ENCODE measurements at places on chromosomes 1 and 21. TPM values are rescaled to one million over a fixed set of nuclear protein-coding genes. Genes with fewer than 3 reads are reported as not detected.
A peak's percentile ranks its signal among the peaks of the same experiment; 100 is the strongest.

DNA sequence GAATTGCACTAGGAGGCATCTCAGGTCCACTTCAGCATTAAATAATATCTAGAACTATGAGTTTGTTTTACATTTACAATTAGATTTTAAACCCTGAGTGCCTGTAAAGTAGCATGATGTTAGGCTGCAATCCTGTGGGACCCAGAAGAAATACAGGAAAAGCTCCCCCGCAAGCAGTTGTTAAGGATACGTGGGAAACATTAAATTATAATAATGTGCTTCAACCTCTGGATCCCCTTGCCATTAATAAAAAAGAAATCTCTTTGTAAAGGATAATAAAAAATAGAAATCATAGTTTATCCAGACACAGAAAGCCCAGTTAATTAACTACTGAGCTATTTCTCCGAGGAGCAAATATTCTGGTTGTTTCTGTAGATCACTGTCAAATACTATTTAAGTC is 106.0 kb downstream of the PCNX2 start:
- no peak for DNase-seq

GRCh38 chr1:39653546-39654031 is 14.1 kb upstream of the HEYL start:
- DNase-seq, result peak; percentile 85

- DNase-seq, result no peak
Measured at GRCh38 chr1:27662261-27662660, 9.7 kb downstream of the IFI6 start.

- no peak for DNase-seq
Measured at GRCh38 chr1:24973315-24973714, 43.2 kb upstream of the RUNX3 start.

DNA sequence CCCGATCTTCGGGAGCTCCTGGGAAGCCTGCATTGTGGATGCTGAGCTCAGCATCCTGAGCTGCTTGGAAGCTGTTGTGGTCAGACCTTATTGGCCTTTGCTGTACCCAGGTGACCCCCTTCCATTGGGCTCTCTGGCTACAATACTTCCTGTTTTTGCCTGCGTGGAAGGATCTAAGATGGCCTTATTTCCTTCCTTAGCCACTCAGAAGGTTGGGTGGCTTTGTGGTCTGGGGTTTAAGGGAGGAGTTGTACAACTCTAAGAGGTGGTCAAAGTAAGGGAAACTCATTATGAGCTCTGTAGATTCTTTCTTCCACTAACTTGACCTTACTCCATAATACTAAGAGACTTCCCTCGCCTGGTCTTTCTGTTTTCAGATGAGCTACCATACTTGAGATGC is 17.7 kb downstream of the PFKFB2 start:
- DNase-seq, result no peak

DNA sequence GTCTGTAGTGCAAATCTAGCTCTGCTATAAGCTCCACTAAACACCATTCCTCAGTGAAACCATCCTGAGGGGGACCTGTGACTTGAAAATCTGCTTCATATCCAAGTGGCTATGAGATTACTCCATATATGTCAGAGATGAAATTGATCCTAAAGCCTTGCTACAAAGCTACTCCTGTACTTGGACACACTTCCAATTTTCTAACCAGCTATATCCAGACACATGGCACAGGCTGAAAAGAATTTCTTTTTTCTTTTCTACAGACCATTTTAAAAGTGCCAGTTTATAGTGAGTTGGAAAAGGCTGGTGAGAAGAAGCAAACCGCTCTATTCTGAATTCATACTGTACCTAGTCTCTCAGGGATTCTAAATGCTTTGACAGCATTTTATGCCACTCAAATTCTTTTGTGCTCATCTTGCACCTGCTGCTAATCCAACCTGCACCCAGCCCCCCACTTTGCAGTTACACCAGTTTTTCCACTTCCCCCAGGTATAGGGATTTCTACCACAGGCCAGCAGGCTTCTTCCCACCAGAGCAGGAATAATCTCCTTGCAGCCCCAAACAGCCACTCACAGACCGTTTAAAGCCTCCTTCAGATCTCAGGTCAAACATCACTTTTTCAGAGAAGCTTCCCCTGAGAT is 112.5 kb downstream of the RERE start:
- DNase-seq, result no peak

GRCh38 chr1:172967936-172968335 is 82.8 kb downstream of the TNFSF18 start:
- DNase-seq, result no peak

DNA sequence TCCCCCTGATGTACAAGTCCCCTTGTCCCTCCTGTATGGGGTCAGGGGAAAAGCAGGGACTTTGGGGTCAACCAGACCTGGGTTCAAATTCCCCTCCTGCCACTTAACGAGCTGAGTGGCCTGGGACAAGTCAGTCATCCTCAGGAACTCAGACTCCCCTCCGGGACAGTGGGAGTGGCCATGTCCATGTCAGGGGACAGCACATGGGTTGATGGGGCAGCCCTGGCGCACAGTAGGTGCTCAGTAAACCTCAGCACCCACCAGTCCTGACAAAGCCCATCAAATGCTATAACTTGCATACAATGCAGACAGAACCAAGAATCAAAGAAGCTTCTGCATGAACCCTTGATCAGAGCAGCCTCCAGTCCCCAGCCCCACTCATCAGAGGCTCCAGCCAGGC is 30.0 kb downstream of the MATN1 start:
- DNase-seq, result no peak

GRCh38 chr1:41678111-41678878 is 193.8 kb upstream of the EDN2 start:
- DNase-seq, result peak; percentile 62

DNA sequence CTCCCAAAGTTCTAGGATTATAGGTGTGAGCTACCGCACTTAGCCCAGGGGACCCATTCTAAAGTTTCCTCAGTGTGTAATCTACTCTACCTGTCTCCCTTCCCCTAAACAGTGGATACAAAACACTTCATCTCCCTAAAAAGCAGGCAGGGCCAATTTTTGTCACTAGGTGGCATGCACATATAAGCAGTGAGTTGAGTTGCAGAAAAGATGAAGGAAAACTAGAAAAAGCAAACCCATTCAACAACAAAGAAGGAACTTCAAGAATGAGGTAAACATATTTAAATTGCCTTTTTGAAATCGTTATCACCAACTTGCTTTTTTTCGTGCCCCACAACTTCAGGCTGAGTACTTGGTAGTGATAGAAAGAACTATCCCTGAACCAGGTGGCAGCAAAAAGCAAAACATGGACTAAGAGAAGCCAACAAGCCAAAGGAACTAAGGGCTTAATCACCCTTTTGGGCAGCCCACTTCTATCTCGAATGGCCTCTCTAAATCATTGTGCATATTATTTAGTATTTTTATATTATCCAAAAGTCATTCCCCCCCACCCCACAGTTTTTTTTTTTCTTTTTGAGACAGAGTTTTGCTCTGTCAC is 19.7 kb upstream of the ALDH9A1 start:
- DNase-seq, result peak; percentile 53

DNA sequence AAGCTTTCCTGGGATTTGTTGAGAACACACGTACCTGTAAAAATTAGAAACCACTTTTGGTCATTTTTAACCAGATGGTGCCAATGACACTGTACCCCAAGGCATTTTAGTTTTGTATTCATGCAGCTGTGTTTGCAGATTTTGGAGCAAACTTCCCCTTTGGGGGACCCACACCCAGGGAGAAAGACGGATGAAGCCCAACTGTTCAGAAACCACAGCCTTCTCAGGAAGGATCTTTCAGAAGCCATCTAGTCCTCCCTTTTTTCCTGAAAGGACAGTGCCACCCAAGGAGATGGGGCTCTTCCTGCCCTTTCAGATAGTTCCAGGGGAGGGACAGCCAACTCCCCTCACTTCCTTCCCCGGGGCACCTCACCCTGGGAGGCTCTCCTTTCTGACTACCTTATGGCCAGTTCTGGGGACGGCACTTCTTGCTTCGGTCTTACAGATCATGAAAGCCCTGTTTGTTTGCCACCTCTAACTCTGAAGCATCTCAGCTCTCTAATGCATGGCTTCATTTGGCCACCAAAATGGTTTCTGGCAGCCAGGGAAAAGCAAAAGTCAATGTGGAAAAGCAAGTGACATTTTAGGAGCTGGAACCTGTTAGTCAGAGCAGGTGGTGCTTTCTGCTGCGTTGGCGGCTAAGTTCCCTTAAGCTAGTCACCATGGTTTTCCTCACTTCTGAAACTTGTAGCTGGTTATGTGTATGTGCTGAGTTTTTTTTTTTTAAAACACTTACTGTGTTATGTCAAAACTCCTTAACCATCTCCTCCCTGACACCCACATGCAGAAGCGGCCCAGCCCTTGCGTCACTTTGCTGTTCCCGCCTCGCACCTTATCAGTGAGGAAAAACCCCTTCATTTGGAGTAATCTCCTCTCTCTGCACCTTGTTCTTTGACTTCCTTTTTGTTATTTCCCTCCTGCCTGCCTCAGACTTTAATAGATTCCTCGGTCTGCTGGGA is 10.1 kb downstream of the TMCC2 start:
- no peak for DNase-seq

DNA sequence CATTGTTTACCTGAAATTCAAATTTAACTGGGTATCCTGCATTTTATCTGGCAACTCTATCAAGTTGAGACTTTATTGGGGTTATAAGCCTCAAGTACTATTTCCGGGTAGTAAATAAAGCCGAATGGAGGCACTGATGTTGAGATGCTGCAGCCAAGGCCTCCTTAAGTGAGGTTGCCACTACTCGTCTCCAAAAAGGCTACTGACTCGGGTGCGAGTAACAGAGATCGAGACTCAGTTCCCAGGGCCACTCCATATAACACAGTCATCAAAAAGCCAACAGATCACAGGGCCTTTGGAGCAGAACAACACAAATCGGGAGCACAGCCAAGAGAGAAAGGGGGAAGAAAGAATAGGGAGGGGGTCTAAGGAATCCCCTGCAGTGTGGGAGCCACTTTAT is 524 bp downstream of the COPA start:
- DNase-seq, result no peak

ATP6V1G3 gene
- polyA plus RNA-seq, result not detected

UTS2 gene
- polyA plus RNA-seq, result not detected

ZBTB8B gene
- 0.09 TPM for polyA plus RNA-seq

ESRRG gene
- polyA plus RNA-seq, result 20.3 TPM

CCDC30 gene
- 3.2 TPM for polyA plus RNA-seq
